Skeletal muscle cell (primary cell): ENCODE measurements at places on chromosomes 3 and 15.

DNA sequence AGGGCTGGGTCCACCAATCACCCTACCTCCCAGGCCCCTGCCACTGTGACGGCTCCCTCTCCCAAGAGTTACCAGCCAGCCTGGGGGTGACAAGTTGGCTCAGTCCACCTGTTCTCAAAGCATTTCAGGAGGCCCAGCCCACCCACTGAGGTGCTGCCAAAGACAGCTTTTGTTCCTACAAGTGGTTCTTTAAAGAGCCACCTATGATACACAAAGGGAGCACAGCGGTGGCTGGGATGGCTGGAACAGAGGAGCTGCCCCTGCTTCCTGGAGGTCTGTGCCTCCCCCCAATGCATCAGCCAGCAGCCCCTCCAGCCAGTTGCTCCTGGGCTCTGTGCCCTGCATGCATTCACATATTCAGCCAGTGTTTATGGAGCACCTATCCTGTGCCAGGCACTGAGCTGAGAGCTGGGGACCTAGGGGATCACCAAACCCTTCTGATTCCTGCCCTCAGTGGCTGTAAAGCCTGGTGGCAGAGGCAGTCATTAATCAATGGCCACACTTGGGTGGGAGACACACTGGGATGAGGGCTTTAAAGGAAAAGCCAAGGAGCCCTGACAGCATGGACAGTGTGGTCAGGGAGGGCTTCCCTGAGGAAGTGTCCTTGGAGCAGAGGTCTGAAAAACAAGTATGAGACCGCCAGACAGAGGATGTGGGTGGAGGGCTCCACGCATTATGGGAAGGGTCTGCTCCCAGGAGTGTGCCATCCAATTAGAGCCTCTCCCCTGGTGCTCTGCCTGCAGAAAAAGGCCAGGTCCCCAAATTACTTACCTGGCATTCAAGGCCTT is 107.1 kb upstream of the LINGO1 start:
- no peak for DNase-seq

DNA sequence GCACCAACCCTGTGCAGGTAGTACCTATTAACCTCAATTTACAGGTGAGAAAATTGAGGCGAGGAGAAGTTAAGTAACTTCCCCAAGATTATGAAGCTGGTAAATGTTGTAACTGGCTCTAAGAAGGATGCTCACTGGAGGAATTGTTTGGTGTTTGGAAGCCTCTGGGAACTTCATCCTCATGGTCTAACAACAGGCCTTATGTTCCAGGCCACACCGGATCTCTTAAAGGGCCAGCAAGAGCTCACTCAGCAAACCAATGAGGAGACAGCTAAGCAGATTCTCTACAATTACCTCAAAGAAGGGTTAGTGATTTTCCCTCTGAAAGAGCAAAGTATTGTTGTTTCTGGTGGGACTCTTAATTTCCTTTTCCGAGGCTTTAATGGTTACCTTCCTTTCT is 63.9 kb downstream of the CGNL1 start:
- no peak for DNase-seq

DNA sequence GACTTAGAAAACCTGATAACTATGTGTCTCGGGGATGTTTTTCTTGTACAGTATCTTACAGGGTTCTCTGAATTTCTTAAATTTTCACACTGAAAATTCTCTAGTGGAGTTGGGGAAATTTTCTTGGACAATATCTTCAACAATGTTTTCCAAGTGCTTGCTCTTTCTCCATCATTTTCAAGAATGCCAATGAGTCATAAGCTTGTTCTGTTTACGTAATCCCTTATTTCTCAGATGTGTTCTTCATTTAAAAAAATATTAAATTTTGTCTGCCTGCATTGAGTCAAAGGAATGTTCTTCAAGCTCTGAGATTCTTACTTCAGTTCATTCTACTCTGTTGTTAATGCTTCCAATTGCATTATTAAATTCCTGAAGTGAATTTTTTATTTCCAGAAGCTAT is 21.9 kb upstream of the PLSCR2 start:
- no peak for DNase-seq

DNA sequence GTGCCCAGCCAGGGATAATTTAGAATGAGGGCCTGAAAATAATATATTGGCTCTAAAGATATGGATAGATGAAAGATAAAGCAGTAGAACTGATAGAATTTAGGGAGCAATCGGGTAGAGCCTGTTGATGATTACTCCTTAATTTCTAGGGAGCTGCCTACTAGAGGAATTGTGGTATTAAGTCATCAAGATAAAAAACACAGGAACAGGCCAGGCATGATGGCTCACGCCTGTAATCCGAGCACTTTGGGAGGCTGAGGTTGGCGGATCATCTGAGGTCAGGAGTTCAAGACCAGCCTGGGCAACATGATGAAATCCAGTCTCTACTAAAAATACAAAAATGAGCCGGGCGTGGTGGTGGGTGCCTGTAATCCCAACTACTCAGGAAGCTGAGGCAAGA is 130.4 kb downstream of the PCCB start:
- DNase-seq, result no peak

DNA sequence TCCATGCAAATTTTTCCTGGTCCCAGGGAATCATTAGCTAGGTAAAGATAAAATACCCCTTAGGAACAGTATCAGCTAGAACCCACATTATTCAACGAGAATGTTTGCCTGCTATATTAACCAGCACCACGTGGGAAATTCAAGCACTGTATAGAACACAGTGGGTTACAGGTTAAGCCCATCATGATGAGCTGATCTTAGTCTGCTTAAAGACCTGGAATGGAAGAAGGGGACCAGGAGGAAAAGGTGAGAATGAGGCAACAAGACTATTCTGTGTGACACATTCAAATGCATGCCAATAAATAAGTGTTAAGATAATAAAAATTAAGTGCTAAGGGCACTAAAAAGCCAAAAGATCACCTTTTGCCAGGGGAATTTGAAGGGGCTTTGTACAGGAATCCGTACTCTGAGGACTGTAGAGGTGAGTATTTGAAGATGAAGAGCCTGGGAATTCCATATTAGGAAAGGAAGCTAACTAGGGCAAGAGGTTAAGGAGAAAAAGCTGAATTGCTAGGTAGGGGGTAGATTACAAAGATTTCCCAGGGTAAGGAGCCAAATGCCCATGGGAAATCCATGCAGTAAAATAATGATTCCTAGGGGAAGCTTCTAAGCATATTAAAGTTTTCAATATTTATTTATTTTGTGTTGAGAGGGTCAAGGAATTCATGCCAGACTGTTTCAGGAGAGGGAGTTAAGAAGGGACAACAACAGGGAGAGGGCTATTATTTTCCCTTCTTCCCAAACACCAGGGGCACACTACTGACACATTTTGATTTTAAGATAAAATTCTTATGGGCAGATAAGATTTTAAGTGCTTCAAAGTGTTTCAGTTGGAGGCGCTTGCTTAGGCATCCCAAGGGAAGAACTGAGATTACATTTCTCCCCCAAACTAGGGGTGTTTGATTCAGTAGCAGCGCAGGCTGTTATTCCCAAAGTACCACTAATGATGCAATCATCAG is 2.3 kb upstream of the MED12L start:
- no peak for DNase-seq

GRCh38 chr3:123584284-123584987 is 417 bp downstream of the HACD2 start:
- no peak for DNase-seq

DNA sequence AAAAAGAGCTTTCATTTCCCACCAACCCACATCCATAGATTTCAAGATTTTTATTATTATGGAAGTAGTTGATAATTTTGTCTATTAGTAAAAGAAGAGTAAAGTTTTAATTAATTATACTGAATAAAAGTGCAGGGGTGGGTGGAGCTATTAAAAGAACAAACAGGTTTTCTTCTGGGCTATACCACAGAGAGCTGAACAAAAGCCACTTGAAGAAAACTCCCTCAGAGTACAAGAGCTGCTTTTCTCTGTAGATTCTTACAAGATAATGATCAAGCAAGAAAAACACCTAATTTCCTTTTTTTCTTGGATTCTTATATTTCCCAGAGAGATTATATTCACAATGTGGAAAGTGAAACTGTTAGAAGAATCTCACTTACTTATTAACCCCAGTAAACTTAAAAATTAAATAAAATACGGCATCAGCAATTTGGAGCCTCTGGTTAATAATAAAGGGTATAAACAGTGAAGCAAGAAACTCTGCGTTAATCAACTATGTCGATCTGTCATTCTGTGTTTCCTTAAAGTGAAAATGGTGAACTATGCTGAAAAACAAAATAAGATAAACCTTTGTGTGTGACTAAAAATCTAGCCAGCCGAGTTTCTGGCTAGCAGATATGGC is 84.9 kb downstream of the THBS1 start:
- no peak for DNase-seq

DNA sequence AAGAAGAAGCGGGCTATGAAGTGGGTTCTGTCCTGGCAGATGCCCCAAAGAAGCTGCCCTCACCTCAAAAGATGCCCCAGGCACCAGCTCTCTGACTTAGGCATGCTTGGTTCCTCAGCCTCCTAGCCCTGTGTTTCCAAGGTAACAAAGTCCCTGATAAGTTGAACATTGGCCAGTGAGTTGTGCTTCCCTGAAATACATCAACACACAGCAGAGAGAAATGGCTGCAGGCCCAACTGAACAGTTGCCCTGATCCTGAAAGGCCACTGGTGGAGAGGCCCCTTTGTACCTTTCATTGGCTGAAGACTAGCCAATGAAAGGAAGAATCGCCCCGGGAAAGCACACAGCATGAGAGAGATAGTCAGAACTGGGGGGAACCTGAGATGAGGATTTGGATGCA is 169.9 kb upstream of the CTNNB1 start:
- no peak for DNase-seq

- DNase-seq, result no peak
These were observed 196.6 kb upstream of the IL12A start for GRCh38 chr3:159792070-159792469.

DNA sequence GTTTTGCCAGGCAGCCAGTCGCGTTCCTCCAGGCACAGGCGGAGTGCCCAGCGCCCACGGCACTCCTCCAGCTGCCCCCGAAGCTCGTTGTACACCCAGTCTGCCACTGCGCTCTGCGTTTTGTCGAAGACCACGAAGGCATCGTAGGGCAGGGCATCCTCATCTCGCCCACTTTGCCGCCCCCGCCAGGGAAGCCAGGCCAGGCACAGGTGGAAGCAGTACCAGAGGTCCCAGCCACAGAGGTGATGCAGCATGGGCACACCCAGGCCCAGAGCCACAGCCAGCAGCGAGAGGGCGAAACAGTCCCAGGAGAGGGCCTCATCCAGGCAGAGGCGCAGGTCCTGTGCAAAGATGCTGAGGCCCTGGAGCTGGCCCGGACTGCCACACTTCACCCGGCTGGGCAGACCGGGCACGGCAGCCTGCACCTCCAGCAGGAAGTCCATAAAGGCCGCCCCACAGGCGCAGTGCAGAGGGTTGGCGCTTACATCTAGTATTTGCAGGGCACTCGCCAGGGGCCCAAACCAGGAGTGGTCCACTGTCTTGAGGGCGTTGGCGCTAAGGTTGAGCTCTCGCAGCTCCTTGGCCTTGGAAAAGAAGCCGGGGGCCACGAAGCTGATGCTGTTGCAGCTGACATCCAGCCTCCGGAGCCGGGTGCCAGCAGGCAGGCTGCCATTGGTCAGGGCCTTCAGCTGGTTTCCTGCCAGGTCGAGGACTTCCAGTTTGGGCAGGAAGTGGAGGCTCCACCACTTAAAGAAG is 3.7 kb downstream of the TLR9 start:
- no peak for DNase-seq

DNA sequence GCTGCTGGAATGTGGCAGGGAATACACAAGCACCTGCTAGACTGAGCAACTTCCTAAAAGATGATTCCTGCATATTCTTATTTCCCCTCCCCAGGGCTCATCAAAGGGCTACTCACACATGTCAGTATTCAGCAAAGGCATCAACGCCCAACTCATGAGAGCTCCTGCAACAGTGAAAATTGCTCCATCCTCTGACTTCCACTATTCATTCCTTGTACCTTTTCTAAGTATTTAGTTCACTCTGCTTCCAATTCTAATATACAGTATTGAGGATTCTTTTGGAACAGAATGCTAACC is 84.1 kb downstream of the SCN11A start:
- no peak for DNase-seq

GRCh38 chr15:60721707-60722106 is 242.8 kb upstream of the ICE2 start:
- no peak for DNase-seq

- no peak for DNase-seq
These were observed 33.5 kb downstream of the STARD9 start for GRCh38 chr15:42608752-42609488.

GRCh38 chr3:137709011-137709601 is 55.0 kb upstream of the SOX14 start:
- no peak for DNase-seq

DNA sequence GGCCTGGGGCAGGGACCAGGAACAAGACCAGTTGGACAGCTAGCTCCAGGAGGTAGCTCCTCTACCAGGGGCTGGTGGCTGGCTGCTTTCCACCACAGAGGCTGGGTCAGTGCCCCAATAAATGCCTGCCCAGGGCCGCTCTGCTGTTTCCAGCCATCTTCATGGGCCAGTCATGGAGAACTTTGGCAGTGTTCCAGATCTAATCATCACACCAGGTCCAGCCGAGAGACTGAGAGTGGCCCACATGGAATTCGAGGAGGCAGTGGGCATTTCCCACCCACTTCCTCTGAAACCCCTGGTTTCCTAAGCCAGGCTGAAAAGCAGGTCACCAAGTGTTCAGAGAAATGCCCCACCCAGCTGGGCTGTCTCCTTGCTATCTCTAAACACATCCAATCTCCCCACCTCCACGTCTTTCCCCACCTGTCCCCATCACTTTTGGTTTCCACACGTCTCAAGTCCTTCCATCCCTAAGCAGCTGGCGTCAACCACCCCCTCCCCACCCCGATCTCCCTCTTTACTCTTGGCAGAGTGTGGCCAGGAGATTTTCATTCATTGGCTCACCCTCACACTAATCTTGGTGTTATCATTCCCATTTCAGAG is 190.0 kb upstream of the LINGO1 start:
- no peak for DNase-seq

DNA sequence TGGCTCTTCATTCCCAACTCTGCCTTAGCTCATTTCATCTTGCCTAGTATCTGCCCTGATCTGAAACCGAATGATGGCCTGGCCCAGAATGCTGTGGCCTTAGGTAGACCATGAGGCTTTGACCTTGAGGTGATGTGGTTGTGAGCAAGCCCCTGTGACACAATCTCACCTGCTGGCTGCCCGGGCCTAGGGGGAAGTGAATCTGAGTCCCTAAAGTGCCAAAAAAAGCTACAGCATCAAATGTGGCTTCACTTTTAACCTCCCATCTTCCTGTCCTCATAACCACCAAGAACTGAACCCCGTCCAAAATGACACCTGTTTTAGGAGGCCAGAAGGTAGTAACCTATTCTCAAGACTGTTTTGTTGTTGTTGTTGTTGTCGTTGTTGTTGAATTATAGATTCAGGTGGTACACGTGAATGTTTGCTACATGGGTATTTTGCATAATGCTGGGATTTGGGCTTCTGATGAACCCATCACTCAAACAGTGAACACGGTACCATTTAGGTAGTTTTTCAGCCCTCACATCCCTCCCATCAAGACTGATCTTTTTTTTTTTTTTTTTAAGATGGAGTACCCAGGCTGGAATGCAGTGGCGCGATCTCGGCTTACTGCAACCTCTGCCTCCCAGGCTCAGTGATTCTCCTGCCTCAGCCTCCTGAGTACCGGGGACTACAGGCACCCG is 54.6 kb downstream of the MCCC1 start:
- DNase-seq, result no peak
